Head of caudate nucleus (tissue), 42 donors: ENCODE measurements at places on chromosomes 16 and 17.

DNA sequence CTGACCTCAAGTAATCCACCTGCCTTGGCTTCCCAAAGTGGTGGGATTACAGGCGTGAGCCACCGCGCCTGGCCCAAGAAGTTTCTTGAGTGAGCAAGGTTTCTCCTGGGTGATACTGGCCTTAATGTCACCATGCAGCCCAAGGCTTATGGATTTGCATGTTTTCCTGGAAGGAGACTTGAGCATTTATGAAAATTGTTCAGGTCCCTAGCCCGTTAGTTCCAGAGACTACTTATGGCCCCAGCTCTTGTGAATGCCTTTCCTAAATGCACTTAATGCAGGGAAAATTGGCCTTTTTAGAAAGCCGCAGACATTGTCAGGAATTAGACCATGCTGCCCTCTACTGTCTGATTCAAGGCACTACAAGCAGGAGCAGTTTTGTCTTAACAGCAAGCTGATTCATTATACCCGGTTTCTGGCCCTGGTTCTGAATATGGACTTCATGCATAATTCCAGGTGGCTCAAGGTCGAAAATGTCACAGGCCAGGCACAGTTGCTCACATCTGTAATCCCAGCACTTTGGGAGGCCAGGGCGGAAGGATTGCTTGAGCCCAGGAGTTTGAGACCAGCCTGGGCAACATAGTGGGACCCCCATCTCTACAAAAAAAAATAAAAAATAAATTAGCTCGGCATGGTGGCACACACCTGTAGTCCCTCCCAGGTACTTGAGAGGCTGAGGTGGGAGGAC is 91.3 kb downstream of the SNX29 start:
- DNase-seq = peak; percentile 73

GRCh38 chr16:77833921-77834634 is 45.7 kb downstream of the VAT1L start:
- DNase-seq = no peak

GRCh38 chr17:35243561-35244340 is 879 bp downstream of the SLFN5 start:
- DNase-seq = peak; percentile 7

DNA sequence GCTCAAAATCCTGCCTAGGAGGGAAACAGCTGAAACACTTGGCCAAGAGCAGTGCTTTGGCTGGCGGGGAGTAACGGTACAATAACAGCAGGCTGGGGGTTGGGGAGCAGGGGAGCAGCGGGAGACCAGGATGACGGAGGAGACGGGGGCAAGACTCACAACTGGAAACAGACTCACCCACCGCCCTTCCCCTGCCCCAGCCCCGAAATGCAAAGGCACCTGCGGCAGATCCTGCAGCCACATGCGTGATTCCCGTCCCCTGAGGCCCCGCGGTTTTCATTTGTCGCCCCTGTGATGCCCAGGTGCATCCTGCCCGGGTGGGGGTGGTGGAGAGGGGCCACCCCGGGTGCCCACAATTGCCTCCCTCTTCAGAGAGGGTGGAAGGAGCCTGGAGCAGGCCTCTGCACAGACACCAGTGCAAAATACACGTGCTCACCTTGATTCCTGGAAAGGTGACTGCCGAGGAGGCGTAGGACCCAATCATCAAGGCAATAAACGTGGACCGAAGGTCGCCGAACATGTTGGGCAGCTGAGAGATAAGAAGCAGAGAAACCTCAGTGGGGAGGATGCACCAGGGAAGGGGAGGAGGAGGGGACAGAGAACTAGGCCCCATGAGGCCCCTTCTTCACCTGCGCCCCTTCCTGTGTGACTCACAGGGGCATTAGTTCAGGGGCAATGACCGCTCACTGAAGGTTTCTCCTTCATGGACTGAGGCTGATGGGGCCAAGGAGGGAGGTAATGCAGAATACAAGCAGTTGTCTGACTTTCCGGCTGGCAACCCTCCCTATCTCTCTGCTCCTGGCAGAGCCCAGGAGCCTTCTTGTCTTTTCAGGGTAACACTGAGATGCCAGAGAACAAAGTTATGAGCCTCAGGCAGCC is 30.4 kb upstream of the PITPNA start:
- DNase-seq = no peak

- no peak for DNase-seq
These were observed 8.9 kb upstream of the KRTAP17-1 start for GRCh38 chr17:41324180-41325075.

DNA sequence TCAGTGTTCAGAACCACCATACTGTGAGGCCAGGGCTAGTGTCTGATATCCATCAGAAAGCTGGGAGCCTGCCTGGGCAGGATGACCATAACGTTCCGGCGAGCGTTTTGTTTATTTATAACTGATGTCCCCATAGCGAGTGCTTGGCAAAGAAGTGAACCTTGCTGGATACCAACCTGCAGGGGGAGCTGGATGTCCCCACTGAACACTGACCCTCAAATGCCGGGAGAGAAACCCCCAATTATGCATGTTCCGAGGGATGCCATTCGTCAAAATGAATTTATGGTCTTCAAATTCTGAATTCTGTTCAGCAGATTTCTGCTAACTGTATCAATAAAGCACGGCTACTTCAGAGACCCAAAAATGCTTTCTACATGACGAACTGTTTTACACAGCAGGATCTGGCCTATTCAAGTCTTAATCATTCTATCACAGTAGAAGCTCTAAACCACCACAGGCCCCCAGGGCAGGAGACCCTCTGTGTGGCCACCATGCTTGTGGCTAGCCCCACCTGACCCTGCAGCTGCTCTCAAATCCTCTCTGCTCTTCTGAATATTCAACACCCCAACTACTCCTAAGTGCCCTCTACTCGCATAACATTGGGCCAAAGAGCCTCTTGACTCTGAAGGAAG is 15.2 kb downstream of the MED24 start:
- DNase-seq = peak; percentile 33

DNA sequence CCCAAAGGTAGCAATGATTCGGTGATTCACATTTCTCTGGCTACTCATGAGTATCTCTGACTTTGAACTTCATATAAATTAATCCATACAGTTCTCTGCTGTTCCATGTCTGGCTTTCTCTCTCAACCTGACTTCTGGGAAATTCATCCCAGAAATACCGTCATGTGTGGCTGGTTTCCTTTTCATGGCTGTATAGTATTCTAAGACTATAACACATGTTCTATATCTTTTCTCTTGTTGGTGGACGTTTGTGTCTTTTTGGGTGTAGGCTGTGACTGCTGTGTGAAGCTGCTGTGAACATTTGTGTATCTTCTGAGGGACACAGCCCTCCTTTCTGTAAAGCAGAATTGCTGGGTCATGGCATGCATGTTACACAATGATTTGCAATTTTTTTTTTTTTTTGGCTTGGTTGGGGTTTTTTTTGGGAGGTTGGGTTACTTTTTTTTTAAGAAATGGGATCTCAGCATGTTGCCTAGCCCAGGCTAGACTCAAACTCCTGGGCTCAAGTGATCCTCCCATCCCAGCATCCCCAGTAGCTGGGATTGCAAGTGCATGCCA is 6.3 kb downstream of the TTYH2 start:
- DNase-seq = no peak

GRCh38 chr16:69847643-69848042 is 85.5 kb downstream of the WWP2 start:
- DNase-seq = no peak

GRCh38 chr16:51522902-51523301 is 371.8 kb upstream of the SALL1 start:
- no peak for DNase-seq

DNA sequence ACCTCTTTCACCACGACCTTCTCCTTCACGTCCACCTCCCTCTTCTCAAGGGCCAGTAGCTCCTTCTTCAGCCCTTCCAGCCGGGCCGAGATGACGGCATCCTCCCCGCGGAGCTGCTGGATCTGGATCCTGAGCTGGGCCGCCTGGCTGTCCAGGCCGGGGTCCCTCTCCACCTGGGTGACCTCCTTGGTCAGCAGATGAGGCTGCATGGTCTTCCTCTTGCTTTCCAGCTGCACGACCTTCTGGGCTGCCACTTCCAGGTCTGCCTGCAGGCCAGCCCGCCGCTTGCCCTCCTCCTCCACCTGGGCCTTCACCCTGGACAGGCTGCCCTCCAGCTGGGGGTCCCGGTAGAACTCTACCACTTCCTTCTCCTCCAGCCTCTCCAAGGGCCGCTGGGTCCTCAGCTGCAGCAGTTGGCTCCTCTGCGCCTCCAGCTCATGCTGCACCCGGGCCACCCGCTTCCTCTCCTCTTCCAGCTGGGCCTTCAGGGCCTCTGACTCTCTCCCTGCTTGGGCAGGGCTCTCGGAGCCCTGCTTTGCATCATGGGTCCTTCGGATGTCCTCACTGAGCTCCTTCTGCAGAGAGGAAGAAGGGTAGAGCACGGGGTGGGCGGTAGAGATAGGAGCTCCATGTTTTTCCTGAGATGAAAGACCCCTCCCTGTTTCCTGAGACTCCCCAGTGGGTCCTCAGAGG is 9.5 kb downstream of the CDK3 start:
- DNase-seq = no peak

- DNase-seq = peak; percentile 34
These were observed 27.8 kb upstream of the GHDC start for GRCh38 chr17:42221886-42222745.

DNA sequence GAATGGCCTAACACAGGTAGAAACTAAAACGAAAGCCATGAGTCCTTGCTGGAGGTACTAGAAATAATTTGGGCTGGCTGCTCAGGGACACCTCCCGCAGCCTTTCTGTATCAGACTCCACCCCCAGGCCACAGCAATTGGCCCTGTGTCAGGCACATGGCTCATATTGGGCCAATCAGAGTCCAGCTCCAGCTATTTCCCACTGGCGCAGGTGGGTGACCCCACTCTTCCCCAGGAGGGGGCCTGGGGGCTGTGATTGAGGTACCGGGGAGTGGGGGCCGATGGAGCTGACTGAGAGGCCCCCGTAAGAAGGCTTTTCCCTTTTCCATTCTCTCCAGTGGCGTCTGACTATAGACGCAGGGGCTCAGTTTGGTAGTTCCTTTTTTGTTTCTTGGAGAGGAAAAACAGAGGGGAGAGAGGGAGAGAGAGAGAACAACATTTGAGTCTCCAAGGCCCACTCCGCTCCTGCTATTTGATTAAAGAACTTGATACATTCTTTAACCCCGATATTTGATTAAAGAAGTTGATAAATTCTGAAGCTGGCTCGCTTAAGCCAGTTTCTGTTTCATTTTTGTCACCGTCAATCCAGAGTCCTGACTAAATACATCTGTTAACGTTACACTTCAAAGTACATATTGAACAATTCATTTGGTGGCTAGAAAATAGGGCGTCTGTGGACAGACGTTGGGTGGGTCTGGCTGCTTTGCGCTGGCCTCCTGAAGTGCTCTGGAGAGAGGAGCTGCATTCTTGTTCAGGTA is 26.3 kb downstream of the FOXL1 start:
- DNase-seq = no peak

DNA sequence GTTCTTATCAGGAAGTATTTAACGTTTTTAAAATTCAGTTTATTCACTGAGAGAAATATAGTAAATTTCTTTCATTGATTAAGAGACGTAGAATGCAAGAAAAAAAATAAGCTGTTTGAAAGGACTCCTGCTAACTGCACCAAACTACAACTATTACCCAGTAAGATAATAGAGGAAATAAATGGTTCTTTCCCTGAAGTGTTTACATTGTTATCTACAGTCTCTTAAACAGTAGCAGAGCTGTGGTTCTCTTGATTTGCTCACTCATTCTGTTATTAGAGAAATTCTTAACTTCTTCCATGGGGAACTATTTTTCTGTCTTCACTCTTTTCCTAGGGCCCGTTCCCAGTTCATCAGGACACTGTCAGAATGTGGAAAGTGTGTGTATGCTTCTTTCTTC is 973.0 kb downstream of the KCNJ2 start:
- DNase-seq = no peak

GRCh38 chr16:6663668-6664067 is 669.0 kb upstream of the RBFOX1 start:
- peak; percentile 37 for DNase-seq

GRCh38 chr16:7953360-7953759 is 620.7 kb downstream of the RBFOX1 start:
- no peak for DNase-seq

- no peak for DNase-seq
These were observed 904 bp downstream of the MAP2K3 start for GRCh38 chr17:21285164-21286065.

- DNase-seq = no peak
These were observed 534.0 kb downstream of the MAF start for GRCh38 chr16:79066561-79066960.

DNA sequence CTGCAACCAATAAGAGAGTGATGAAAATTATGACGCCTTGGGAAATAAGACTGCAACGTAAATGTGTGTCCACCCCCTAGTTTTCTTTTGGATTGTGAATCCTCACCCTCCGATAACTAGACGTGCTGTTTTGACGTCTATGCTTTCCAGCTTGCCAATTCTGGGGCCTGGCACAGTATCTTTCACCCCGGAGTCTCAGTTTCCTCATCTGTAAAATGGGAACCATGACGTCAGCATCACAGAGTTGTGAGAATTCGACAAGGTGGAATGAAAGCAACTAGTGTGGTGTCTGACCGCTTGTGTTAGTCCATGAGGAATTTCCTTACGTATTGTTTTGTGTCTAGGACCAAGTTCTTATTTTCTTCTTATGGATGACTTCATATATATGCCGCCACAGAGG is 37.7 kb downstream of the WWOX start:
- no peak for DNase-seq

DNA sequence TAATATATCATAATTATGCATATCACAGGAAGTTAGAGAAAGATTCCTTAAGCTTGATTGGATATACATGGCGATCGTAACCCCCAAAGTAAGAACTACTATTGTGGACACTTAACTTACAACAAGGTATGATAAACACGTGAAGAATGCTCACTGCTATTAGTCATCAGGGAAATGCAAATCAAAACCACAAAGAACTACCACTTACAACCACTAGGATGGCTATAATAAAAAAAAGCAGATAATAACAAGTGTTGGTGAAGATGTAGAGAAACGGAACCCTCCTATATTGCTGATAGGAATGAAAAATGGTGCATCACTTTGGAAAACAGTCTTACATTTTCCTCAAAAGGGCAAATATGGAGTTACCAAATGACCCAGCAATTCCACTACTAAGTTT is 265.9 kb downstream of the SLC39A11 start:
- DNase-seq = no peak

GRCh38 chr17:65902155-65902554 is 289.8 kb downstream of the CEP112 start:
- DNase-seq = no peak
